Lower leg skin (tissue), 4 donors: ENCODE measurements at places on chromosomes 5 and 9. TPM values are rescaled to one million over a fixed set of nuclear protein-coding genes. Genes with fewer than 3 reads are reported as not detected.

GRCh38 chr9:112838342-112838741 lies 52.3 kb downstream of the SLC46A2 start:
- no peak for DNase-seq

DNA sequence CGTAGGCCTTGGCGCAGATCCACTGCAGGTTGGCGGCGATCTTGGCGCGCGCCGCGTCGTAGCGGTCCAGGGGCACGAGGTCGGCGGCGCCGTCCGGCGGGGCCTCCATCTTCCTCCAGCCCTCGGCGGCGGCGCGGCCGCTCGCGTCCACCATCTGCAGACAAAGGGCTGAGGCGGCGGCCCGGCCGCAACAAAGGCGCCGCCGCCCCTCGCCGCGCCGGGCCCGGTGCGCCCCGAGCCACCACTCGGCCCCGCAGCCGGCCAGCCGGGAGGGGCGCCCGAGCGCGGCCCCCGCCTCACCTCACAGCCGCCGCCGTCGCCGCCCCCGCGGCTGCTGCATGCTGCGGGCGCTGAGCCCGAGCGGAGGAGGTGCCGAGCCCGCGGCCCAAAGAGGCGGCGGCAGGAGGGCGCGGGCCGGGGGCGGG lies 328 bp downstream of the CAMSAP1 start:
- DNase-seq = peak; percentile 83

GRCh38 chr9:101574731-101575333 lies 19.9 kb downstream of the PPP3R2 start:
- no peak for DNase-seq

GRCh38 chr5:167587772-167588437 lies 703.5 kb upstream of the WWC1 start:
- DNase-seq = no peak

GRCh38 chr9:135835131-135835530 lies 72.2 kb downstream of the CAMSAP1 start:
- DNase-seq = no peak

Gene RORB
- 0.13 TPM for total RNA-seq

Gene DMRT3
- 0.55 TPM for total RNA-seq

Gene BTNL3
- not detected for total RNA-seq
